ENCODE measurements at places on chromosomes 11 and 22.

- no peak for DNase-seq
These were observed 8.0 kb downstream of the MOB2 start for GRCh38 chr11:1478544-1478943.

DNA sequence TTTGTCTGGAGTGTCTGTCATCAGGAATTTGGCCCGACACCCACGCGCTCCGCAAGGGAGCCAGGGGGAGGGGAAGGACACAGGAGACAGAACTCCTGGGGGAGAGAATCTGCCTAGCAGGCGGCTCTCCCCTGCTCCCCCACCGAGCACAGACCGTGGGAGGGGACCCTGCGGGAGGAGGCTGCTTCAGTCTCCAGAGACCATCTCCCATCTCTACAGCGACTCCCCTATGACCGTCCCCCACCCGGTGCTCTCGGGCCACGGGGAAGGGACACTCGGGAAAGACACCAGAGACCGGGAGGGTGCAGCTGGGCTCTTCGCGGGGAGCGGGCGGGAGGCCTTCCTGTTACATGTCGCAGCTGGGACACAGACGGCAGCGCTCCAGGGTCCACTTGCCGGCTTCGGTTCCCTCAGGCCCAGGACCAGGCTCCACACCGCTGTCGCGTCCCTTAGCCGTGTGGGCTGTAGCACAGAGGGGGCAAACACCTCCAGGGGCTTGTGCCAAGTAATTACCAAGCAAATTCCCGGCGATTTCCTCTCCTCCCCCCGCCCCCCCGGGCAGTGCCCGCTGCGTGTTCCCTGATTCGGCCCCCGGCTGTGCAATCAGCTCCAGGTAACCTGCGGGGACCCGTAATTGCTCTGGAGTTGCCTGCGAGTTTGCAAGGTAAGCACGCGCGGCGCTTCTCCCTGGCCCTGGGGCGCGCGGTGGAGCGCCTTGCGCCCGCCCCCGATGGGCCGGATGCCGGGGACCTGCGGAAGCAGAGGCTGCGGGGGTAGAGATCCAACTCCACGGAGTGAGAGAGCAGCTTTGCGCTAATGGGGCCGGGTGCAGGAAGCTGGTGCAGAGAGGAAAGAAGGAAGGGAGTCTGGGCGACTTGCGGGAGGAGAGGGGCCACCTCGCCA, 155.1 kb upstream of the CADM1 start:
- DNase-seq, result peak; percentile 36

- DNase-seq, result no peak
These were observed 19.4 kb downstream of the LAYN start for GRCh38 chr11:111559800-111560464.

DNA sequence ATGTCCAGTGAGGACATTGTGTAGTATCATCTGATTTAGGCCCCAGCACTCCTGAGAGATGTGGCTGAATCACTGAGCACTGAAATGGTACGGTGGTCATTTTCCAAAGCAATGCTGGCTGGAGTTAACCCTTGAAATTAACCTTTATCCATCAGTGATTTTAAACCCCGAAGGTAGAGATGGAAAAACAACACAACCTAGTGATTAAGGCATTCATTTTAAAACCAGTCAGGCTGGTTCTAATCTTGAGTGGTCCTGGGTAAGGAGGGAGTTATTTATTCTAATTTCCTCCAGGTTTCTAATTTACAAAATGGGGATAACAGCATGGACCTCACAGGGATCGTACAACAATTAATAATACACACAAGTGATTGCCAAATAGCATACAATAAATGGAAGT, 6.6 kb upstream of the CSNK2A3 start:
- DNase-seq, result no peak

GRCh38 chr11:43785318-43785717, 95.3 kb upstream of the ALKBH3 start:
- DNase-seq, result no peak

DNA sequence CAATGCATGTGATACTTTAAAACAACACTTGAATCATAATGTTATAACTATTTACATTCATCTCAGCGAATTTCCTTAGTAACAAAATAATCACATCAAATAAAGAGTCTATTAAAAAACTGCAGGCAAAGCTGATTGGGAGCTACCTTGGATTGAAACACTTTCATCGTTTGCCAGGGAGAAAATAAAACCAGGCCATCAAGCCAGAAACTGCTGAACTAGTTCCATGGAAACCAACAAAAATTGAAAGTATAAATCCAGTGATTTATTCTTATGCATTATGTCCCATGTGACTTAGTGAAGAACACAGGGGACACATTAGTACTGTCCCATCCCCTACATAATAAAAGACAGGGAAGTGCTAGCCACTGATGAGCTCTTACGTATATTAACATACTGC, 21.7 kb downstream of the SLC35F2 start:
- no peak for DNase-seq

- DNase-seq, result no peak
These were observed 48.3 kb upstream of the AMOTL1 start for GRCh38 chr11:94719876-94720275.

GRCh38 chr11:129021295-129021694, 78.6 kb upstream of the TP53AIP1 start:
- no peak for DNase-seq

DNA sequence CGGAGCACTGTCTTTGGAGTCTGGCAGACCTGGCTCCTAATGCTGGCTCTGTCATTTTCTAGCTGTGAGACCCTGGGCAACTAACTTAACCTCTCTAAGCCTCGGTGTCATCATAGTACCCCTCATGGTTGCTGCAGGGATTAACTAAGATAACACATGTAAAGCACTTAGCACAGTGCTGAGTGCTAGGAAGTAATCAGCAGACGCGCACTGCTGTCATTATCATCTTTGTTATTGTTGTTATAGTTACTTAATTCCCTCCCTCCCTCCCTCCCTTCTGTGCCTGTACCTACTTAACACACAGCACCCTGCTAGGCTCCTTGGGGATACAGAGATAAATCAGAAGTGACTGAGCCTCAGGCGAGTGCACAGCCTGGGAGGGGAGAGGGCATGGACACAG, 104.7 kb upstream of the PITPNB start:
- DNase-seq, result no peak

GRCh38 chr11:126311401-126312291, 7.8 kb downstream of the DCPS start:
- DNase-seq, result no peak

- DNase-seq, result no peak
These were observed 19.7 kb downstream of the SVIP start for GRCh38 chr11:22809893-22810292.

DNA sequence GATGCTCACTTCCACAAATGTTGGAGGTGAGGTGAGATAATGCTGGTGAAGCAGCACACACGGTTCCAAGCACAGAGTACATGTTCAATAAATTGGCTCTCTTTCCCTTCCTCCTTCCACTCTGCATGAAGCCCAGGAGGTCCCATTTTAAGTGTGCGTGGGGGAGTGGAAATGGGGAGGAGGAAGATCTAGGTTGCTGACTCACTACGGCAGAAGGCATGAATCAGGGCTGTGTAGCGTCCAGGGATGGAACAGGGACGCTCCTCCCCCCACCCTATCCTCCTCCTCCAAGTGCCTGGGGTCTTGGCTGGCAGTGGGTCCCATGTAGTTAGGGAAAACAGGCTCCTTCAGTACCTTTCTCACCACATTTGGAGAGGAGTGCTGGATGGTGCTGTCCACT, 44.2 kb downstream of the TRIM66 start:
- peak; percentile 64 for DNase-seq

DNA sequence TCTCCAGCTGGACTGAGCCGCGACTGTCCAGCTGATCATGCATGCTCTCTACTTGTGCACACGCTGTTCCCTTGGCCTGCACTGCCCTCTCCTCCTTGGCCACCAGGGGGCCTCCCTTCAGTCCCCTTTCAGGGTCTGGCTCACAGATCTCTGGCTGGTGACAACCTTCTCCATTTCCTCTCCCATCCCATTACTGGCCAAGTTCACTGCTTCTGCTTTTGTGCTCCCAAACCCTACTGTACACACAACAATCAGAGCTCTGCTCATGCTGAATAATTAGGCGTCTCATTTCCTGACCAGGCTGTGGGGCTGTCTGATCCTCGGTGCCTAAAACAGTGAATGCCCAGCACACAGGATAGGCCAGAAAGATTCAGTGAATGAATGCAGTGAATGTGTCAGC, 224.0 kb upstream of the NARS2 start:
- peak; percentile 74 for DNase-seq

Measured in EH (cell line).